Anterior cingulate cortex (tissue), 58 donors: ENCODE measurements at places on chromosomes 12 and 14.

- no peak for DNase-seq
Measured at GRCh38 chr12:18461758-18462157, 200.4 kb downstream of the PIK3C2G start.

GRCh38 chr12:119749666-119750065, 81.7 kb downstream of the PRKAB1 start:
- no peak for DNase-seq

GRCh38 chr14:53213761-53214160, 60.6 kb upstream of the DDHD1 start:
- DNase-seq, result no peak

- DNase-seq, result no peak
Measured at GRCh38 chr12:121766290-121767039, 27.0 kb downstream of the RHOF start.

DNA sequence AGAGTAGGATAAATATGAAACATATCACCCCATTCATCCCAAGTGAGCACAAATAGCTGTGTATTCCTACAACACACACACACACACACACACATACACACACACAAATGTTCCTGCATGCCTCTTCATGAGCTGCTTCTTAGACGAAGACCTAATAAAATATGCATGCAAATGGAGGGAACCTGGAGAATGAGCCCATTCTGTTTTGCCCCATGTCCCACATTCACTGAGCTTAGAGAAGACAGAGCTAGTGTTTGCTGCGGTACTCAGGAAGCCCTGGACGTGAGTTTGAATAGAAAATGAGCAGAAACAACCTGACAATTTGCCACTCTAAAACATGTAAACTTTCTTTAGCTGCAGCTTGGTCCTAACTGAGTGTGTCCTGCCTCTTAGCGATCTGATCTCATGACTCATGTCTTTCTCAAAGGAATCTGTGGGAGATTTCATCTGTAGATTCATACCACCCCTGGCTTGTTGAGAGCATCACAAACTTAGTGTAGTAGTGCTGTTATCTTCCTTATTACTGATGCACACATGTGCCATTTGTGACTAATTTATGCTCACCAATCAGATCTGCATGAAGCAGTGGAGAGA, 86.8 kb downstream of the ITPR2 start:
- DNase-seq, result no peak

- no peak for DNase-seq
Measured at GRCh38 chr14:103316721-103317121, 17.3 kb upstream of the EIF5 start.

DNA sequence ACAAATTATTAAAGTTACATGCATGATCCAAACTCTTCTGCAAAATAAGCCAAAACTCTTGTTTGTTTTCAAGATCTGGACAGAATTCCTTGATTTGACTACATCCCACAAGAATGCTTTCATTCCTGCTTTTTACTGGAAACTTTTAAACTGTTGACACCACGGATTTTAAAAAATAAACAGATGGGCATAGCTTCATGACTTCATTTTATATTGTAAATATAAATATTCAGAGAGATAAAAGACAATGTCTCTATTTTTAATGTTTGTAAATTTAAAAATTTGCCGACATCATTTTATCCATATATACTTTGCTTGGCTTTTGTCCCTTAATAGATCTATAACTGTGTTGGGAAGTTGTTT, 134.3 kb upstream of the DCN start:
- no peak for DNase-seq

DNA sequence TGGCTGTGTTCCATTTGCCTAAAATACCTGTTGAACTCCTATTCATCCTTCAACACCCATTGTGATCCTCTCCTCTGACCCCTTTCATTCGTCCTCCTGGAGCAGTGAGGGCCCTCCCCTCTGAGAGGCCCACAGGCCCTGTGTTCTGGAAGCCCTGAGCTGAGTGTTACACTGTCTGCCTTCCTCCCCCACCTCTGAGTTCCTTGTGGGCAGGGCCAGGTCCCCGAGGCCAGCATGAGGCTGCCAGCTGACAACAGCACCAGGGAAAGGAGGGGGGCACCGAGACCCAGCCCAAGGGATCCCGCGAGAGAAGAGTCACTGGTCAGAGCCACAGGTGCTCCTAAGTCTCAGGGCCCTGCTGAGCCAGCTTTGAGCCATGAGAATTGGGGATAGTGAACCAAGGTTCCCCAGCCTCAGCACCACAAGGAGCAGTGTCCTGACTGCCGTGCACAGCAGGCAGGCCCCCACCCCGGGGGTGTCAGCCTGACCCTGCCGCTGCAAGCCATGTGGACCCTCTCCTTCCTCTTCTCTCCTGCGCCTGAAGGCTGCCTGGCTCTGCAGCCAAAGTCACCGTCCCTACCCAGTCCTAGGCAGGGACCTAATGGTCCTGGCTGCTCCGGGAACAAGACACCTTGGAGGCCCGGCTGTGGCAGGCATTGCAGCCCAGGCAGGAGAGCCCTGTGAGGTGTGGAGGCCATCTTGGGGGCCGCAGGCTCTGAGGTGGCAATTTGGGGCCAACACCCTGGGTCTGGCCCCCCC, 52.5 kb downstream of the BEGAIN start:
- DNase-seq, result no peak

DNA sequence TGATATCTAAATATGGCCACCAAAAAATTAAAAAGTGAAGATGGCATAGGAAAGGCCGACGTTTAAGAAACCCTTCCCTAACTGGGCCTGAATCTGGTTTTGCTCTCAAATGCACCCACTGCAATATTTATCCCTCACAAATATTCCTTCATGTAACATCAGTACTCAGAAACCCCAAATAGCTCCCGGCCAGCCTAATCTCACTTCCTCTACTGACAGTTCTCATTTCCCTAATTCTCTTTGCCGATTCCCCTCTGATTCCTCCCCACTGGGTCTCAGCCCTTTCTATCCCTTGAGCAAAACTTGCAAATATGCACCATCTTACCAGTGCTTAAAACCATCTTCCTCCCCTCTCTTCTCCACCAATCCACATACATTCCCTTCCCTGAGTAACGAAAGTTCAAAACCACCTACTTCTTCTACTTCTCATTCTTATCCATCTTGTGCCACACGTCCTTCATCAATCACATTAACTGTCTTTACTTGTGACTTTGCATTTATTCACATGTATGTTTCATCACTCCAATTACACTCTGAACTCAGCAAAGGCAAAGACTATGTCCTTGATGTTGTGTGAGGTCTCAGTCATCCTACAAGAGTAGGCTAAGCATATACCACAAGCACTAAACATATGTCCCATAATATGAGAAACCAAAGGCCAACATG, 23.1 kb downstream of the KCNK10 start:
- no peak for DNase-seq

DNA sequence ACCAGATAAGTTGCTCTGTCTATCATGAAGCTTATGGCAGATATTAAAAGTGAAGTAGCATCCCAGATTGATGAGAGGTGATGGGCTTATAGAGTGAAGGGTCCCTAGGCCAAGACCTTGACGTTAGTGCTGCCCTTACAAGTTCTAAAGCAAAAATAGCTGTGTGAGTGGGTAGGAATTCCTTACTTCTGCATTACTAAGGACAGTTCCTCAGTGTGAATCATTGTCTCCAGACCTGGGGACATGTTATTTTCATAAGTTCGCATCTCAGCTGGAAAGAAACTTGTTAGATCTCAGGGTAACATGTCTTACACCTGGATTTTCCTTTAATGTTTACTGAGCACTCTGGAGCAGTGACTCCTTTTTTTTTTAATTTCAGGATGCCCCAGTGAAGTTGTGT, 28.7 kb downstream of the MAPKAPK5 start:
- DNase-seq, result no peak

DNA sequence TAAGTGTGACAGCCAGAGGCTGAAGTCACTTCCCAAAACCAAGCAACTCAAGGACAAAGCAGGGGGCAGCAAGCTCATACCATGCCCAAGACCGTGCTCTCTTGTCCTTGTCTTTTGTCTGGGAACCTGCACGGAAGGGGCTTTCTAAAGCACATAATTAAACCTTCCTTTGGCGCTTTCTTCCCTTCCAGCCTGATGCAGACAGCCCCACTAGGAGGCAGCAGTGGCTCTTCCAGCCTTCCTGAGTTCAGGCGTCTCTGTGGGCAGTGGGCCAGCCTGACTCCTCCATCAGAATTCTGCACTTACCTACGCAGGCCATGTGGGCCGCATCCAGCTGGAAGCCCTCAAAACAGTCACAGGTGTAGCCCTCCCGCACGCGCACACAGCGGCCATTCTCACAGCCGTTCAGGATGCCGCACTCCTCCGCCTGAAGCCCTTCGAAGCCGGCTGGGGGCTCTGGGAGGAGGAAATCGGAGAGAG, 7.6 kb downstream of the ISCA2 start:
- peak; percentile 34 for DNase-seq

GRCh38 chr14:69484444-69485314, at the start of gene PLEKHD1:
Gene PLEKHD1 (plus strand): TSS chr14:69484728. CDS start chr14:69484966, 238 bp downstream.
- no peak for DNase-seq

DNA sequence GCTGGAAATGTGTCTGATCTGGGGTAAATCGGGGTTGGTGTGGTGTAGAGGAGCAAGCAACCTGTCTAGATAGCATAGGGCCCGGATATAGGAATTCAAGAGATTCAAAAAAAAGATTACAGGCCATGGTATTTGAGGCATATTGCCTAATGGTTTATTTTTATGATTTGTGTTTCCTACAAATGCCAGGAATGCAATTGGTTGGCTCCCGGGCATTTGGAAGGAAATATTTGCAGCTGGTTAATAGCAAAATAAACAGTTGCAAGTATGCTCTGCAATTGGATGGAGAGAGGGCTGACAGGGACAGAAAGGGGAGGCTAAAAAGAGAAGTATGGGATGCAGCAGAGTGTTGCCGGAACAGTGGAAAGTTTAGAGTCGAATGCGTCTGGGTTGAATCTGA, 315.6 kb upstream of the ATP2B1 start:
- no peak for DNase-seq

DNA sequence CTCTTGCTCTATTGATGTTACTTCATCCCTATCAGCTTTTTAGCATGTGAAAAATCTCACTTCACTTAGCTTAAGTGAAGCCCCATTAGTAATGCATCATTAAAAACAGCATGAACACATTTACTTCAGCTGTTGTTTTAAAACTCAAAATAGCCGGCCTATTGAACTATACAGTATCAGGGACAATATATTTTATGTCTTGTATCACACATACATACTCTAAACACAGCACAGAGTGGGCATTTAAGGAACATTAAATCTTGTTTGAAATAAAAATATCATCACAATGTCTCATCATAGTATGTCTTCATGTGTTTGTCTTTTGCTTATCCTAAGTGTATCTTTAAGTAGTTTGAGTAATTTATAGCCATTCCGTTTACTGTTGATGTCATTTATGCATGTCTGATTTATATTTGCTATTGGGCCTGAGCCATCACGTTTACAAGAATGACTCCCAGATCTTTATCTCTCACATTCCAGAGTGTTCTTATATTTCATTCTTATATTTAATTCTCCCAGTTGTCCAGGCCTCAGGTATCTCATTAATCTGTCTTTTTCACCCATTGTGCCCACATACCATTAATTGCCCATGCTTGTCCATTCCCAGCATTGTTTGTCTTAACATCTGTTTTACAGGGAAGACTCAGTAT, 57.5 kb downstream of the ARHGAP5 start:
- DNase-seq, result no peak

DNA sequence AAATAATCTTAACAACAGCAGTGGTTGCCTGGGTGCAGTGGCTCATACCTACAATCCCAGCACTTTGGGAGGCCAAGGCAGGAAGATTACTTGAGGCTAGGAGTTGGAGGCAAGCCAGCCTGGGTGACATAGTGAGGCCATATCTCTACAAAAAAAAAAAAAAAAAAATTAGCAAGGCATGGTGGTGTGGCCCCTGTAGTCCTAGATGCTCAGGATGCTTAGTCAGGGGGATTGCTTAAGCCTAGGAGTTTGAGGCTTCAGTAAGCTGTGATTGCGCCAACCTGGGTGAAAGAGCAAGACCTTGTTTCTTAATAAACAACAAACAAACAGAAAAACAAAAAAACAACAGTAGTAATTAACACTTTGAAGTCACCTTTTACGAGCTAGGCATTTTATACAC, 642 bp upstream of the ACSM4 start:
- DNase-seq, result no peak

DNA sequence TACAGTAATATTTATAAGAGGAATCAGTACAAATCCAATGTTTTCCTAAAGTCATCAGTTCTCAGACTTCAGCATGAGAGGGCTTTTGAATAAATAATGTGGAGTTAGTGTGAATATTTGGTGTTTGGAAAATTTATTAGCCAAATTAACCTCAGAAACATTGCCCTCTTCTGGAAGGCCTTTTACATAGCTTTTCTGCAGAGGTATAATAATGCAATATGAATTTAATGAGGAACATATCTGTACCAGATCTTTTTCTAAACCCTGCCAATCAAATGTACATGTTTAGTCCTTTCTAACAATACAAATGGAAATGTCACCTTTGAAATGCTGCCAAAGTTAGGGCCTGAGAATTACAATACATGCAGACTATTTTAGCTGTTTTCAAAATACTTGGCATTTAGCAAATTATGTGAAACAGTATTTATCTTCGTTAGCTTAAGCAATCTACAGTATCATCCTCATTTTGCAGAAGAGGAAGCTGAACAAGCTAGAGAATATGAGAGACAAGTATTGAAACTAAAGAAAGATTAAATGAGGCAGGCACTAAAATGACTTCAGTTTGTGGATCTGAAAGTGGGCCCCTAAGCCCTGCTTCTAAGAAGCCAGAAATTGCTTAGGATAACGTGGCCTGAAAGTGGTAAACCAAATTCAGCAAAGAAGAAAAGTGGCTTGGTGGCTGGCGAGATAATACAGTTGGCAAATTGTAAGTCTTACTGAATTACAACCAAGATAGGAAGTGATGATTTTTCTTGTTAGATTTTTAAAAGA, 60.4 kb upstream of the MANSC4 start:
- DNase-seq, result no peak

DNA sequence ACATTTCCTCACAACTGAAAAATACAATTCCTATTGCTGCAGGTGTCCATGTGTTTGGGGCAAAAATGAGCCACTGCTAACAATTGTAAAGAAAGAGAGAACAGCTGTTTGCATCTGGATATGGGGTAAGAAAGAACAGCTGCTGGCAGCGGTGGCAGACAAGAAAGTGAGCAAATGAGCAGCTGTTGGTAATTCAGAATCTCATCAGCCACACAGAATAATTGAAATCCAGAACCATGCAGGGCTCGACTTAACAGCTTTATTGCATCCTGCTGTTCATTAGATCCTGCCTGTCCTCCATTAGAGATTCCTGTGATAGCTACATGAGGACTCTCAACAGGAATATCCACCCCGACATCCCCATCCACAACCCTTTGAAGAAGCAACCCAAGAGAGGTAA, 62.5 kb upstream of the TSPAN8 start:
- no peak for DNase-seq

GRCh38 chr14:51182131-51182565, 57.9 kb upstream of the TMX1 start:
- no peak for DNase-seq

- no peak for DNase-seq
Measured at GRCh38 chr12:5716976-5717375, 228.1 kb downstream of the ANO2 start.
